ENCODE measurements at places on chromosomes 3 and 15. TPM values are rescaled to one million over a fixed set of nuclear protein-coding genes. Genes with fewer than 3 reads are reported as not detected.

PTH1R gene
- total RNA-seq: not detected

SLC15A2 gene
- total RNA-seq: 2.3 TPM

IL12A gene
- total RNA-seq: 0.34 TPM

CPB1 gene
- total RNA-seq: not detected

CFAP20DC gene
- 0.38 TPM for total RNA-seq

STXBP5L gene
- total RNA-seq: not detected

CCR5 gene
- total RNA-seq: not detected

SEMA6D gene
- not detected for total RNA-seq

NDN gene
- total RNA-seq: not detected

SCAMP5 gene
- total RNA-seq: 3.0 TPM

BLM gene
- 11.8 TPM for total RNA-seq

SCG5 gene
- total RNA-seq: 0.37 TPM

COL7A1 gene
- 0.10 TPM for total RNA-seq

TRPM1 gene
- not detected for total RNA-seq

ADGRG7 gene
- total RNA-seq: 0.08 TPM

HRG gene
- not detected for total RNA-seq

MUC4 gene
- 0.08 TPM for total RNA-seq

Measured in HT-29 (cell line).